ENCODE measurements at places on chromosomes 7 and 10.

DNA sequence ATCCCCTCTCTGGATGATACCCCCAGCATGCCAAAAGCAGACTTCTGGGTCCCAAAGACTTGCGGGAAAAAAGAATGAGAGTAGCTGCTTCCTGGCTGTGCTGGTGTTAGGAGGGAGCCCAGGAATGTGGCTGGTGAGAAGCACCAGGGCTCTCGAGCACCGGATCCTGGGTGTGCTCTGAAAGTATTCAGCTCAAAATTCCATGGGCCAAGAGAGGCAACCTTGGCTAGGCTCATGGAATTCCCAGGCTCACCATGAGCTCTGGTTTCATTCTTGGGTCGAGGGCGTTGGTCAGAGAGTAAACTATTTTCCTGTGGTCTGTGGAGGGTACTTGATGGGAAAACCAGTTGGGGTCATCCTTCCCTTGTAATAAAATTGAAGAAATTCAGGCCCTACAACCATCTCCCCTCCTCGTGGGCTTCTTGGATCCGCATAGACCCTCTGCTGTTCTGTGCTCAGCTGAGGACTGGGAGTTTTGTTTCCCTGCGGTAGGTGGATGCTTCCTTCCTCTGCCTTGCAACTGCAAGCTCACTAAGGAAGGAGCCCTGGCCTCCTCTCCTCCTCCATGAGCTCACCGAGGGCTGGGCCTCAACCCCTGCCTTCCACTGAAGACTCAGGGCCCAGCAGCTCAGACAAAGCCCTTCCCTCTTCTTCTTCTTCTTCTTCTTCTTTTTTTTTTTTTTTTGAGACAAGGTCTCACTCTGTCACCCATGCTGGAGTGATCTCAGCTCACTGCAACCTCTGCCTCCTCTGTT is 34.5 kb upstream of the AQP1 start:
- peak; percentile 39 for DNase-seq

DNA sequence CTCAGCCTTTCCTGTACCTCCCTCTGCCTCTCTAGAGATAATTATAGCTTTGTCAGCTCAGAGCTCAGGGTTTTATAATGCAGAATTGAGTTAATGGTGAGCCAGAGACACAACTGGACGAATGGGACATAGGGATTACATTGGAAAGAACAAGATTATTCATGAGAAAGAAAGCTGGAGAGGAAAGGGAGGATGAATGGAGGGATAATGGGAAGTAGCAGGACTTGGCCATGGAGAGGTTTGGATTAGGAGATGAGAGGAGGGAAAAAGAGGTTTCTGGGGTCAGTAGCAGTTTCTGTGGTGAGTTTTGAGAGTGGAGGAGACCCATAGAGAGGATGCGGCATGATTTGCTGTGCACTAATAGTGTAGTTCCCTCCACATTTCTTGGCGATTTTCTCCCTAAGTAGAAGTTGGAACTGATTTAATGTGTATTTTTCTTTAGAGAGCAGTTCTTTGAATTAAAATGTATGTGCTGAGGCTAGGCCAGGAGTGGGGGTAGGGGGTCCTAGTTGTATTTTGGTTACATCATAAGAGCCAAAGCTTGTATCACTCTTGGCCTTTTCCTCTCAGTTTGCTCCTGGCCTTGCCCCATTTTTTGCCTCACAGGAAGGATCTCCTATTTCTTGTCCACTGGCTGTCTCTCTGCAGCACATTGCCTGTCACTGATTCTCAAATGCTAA is 107.4 kb downstream of the MKX start:
- DNase-seq = no peak

DNA sequence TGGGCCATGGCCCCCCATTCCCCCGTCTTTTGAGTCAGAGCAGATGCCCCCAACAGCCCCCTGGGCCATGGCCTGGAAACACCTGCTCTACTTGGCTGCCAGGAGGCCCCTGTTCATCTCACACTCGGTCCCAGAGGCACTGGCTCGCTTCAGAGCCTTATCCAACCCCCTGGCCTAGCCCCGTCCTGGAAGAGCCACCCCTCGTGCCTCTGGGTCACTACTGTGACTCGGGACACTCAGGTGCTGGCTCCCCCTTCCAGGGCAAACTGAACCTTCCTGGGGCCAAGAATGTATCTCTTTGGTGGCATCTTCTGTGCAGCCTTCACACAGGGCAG is 7.0 kb downstream of the POLR2J start:
- no peak for DNase-seq

DNA sequence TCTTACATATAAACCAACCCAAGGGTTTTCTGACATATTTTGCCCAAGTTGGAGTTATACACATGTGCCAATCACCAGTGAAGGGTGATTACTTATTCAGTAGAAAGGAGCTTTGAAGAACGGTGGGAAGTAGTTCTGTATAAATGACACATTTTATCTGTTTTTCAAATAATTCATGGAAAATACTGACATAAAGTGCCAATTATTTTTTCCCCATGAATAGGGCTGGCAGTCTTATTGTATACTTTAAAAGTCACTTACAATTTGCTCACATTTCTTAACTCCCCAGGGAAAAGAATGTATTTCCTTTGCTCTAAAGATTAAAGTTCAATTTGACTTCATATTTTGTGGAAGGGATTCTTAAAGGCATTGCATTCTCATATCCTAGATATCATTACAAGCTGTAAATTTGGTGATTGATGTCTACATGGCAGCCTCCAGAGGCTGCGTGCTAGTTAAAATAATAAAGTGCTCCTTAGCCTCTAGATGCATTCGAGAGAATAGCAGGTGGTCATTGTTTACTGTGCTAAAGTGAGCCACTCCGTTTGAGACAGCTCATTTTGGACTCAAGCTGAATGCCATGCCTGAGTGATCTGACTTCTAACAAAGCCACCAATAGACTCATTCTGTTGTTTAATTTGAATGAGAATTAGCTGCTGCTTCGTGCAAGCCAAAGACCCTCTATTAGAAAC is 148.8 kb upstream of the NRP1 start:
- DNase-seq = no peak

DNA sequence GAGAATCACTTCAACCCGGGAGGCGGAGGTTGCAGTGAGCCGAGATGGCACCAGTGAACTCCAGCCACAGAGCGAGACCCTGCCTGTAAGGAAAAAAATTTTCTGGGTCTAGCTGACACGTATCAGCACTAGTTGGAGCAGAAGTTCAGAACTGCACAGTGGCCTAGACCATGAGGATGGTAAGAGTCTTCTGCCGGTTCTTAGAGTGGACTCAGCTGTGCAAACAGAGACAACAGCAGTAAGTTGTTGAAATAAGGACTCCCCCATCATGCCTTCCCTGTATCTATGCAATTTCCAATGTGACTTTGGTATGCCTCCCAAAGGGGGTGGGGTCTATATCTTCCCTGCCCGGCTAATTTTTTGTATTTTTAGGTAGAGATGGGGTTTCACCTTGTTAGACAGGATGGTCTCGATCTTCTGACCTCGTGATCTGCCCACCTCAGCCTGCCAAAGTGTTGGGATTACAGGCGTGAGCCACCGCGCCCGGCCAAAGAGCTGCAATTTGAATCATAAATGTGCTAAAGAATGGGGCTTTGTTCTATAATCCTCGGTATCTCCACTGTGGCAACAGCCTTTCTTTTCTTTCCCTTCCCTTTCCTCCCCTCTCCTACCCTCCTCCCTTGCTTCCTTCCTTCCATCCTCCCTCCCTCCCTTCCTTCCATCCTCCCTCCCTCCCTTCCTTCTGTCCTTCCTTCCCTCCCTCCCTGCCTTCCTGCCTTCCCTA is 14.5 kb upstream of the RNF216 start:
- DNase-seq = no peak

- DNase-seq = no peak
These were observed 136.8 kb downstream of the PAXIP1 start for GRCh38 chr7:154865984-154866685.

GRCh38 chr7:39672176-39672575 is 48.8 kb downstream of the RALA start:
- DNase-seq = no peak

GRCh38 chr7:139132887-139133286 is 23.4 kb upstream of the ZC3HAV1 start:
- no peak for DNase-seq

GRCh38 chr10:50605269-50605950 is 18.3 kb downstream of the SGMS1 start:
- DNase-seq = no peak

DNA sequence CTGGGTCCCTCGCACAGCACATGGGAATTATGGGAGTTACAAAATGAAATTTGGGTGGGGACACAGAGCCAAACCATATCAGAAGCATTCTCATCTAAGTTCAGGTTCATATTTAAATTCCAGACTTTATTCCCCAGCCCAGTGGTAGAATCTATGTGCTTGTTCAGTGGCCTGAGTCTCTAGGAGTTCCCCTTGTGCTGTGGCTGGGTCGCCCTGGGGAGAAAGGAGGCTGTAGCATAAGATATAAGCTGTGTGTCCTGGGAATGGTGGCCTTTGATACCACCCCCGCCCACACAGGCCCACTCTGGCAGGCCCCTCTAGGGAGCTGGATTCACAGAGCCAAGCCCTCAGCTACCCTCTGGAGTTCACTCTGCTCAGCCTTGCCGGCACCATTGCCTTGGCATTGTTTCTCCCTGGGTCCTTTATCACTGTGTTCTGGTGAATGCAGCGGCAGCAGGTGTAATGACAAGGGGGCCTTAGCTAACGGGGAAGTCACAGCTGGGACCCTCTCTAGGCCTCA is 64.2 kb downstream of the MINDY4 start:
- DNase-seq = no peak

DNA sequence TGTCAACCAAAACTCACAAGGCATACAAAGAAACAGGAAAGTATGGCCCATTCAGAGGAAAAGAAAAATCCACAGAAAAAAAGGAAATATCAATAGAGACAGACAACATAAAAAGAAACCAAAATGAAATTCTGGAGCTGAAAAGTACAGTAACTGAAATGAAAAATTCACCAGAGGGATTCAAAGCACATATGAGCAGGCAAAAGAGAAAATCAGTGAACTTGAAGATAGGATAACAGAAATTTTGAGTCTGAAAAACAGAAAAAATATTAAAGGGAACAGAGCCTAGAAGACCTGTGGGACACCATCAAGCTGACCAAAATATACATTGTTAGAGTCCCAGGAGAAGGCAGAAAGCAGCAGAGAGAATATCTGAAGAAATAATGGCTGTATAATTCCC is 60.6 kb downstream of the XPNPEP1 start:
- no peak for DNase-seq

- DNase-seq = no peak
These were observed 134.6 kb downstream of the CHRM2 start for GRCh38 chr7:137003086-137003485.

- DNase-seq = no peak
These were observed 806.9 kb upstream of the SORCS1 start for GRCh38 chr10:107971411-107971810.

GRCh38 chr7:142746264-142746663 is 3.0 kb upstream of the PRSS1 start:
- DNase-seq = peak; percentile 66

GRCh38 chr10:34507217-34507616 is 307.9 kb downstream of the PARD3 start:
- DNase-seq = no peak

GRCh38 chr10:55368467-55368866 is 567.4 kb upstream of the PCDH15 start:
- no peak for DNase-seq

GRCh38 chr7:70743531-70744325 is 388.2 kb upstream of the GALNT17 start:
- no peak for DNase-seq

- DNase-seq = no peak
These were observed 6.8 kb downstream of the GIGYF1 start for GRCh38 chr7:100687261-100687660.

DNA sequence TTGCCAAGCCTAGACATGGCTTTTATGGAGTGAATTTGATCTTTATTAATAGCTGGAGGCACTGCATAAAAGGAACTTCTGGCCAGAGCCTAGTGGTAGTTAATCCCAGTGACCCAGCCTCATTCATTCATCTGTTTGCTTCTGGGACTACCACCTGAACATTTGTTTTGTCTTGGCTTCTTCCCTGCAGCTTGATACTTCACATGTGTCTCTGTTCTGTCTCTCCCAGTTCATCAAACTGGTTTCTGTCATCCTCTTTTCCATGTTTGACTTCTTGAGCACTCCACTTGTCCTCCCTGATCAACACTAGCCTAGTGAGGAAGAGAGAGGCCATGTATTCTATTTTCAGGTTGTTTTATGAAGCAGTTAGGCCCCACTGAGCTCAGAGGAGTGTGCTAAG is 163.6 kb downstream of the NRG3 start:
- no peak for DNase-seq

DNA sequence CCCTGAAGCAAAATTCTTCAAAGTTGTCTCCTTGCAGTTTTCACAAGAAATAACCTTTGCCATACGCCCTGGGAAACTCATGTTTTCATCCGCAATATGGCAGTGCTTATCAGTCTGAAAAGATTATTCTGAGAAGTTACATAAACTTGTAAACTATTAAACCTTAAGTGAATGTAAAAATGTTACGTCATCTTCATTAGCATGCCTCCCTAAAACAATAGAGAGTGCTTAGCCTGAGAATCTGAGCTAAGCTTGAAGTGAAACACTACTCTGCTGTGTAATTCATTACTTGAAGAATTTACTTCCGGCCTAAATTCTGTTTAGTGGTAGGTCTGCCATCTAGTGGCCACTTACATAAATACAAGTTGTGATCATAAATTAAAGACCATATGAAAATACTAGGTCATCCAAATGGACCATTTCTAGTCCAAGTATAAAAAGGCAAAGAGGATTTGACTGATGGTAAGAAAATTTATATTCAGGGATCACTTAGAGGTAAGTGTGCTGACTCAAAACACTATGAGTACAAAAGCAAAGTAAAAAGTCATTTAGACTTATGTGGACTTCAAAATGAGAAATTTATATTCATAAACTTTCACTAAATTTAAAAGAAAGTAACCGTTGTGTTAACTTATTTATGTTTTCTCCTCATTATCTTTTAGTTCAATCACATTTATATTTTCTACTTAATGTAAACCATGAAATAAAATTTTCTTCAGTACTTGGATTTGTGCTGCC is 745.1 kb upstream of the LRRTM3 start:
- peak; percentile 83 for DNase-seq

DNA sequence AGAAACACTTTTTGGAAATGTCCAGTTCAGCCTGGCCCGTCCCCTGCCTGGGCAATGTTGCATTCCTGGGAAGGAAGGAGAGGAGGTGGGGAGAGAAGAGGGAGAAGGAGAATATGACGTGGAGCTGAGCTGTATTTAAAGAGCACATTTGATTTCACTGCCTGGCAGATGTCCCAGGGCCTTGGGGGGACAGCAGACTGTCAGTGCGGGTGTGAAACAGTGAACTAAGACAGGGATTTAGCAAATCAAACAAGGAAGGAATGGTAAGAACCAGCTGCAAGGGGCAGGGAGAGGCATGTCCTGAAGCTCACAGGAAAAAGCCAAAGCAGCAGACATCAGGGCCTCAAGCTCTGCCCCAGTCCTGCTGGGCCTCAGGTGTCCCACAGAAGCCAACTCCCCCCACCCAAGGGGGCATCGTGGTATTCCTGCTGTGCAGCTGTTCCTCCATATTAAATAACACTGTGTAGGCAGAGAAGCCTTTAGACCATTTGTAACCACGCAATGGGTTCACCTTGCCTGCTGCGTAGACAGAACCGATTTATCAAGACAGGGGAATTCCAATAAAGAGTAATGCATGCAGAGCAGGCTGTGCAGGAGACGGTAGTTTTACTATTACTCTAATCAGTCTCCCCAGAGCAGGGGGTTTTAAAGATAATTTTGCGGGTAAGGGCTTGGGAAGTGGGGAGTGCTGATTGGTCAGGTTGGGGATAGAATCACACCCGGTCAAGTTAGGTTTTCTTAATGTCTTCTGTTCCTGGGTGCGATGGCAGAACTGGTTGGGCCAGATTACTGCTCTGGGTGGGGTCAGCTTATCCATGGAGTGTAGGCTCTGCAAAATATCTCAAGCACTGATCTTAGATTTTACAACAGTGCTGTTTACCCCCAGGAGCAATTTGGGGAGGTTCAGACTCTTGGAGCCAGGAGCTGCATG is 18.3 kb downstream of the LEP start:
- no peak for DNase-seq

- no peak for DNase-seq
These were observed 52.7 kb upstream of the LAMB1 start for GRCh38 chr7:108055611-108056021.
